ENCODE measurements at places on chromosomes 13 and 19. TPM values are rescaled to one million over a fixed set of nuclear protein-coding genes. Genes with fewer than 3 reads are reported as not detected.

AMER2 gene
- total RNA-seq: not detected

WDR87 gene
- not detected for total RNA-seq

- H3K27ac ChIP-seq: no peak overlapping the region
- H3K4me3 ChIP-seq: no peak overlapping the region
- H3K36me3 ChIP-seq: no peaks in the 10 kb centered on the region
- no peak for DNase-seq
Observed at GRCh38 chr13:98335721-98336120, 158.7 kb upstream of the RNF113B start.

DNA sequence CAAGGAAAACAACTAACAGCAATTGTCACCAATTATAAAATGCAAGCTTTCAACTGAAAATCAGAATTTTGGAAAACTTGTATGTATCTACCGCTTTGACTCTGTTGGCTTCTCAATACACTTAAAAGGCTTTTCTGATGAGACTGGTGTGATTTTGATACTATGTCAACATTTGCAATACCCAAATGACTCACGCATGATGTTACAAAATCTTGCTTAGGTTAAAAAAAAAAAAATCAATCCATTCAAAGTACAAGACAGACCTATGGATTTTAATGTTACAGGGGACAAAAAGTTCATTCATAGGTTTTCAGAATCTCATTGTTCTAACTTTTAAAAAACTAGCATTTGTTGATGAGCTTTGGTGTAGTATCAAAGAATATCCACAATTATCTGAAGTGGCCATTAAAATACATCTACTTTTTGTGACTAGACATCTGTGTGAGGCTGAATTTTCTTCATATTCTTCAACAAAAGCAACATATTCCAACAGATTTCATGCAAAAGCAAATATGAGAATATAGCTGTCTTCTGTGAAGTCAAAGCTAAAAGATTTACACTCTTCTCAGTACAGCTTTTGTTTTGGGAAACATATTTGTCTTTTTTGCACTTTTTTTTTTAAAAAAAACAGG, 10.7 kb downstream of the ELF1 start:
- peaks cover 95% of the 10 kb centered on the region for H3K4me1 ChIP-seq
- no peak overlapping the region for H3K4me3 ChIP-seq
- H3K36me3 ChIP-seq: no peaks in the 10 kb centered on the region

GRCh38 chr13:79267560-79267959, 138.5 kb downstream of the RBM26 start:
- H3K4me3 ChIP-seq: no peak overlapping the region
- no peaks in the 10 kb centered on the region for H3K27me3 ChIP-seq
- H3K4me1 ChIP-seq: no peaks in the 10 kb centered on the region
- no peaks in the 10 kb centered on the region for H3K36me3 ChIP-seq
- no peak overlapping the region for H3K27ac ChIP-seq
- DNase-seq: no peak

GRCh38 chr13:20134732-20135131, 26.1 kb downstream of the GJA3 start:
- H3K4me1 ChIP-seq: peaks cover 5% of the 10 kb centered on the region
- no peak overlapping the region for H3K4me3 ChIP-seq
- H3K27ac ChIP-seq: no peak overlapping the region
- no peaks in the 10 kb centered on the region for H3K36me3 ChIP-seq
- DNase-seq: no peak
